Body of pancreas (tissue), 4 donors: ENCODE measurements at places on chromosomes 16 and 17.

GRCh38 chr16:80652441-80652840 lies 111.6 kb downstream of the DYNLRB2 start:
- H3K36me3 ChIP-seq = no peaks in the 10 kb centered on the region
- no peak overlapping the region for H3K4me3 ChIP-seq
- no peak for DNase-seq
- H3K27ac ChIP-seq = no peak overlapping the region

DNA sequence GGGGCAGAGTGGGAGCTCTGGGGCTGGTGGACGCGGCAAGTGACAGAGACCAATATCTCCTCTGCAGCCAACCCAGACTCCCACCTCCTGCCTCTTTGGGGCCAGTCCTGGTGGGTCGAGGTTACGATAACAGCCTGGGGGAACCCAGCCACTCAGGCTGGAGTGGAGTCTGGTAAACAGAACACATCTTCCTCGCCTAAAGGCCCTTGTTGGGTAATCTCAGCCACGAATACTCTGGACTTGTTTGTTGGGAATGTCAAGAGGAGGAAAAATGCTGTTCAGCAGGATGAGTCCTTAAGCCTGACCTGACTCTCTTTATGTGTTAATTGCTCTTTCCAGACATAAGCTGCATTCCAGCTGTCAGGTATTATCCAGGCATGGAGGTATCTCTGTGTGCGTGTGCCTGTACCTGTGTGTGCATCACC lies 8.0 kb upstream of the SPNS2 start:
- no peak for DNase-seq
- no peak overlapping the region for H3K27ac ChIP-seq
- H3K4me1 ChIP-seq = no peaks in the 10 kb centered on the region

GRCh38 chr16:50902457-50902856 lies 160.6 kb downstream of the CYLD start:
- H3K27me3 ChIP-seq = no peaks in the 10 kb centered on the region
- H3K4me3 ChIP-seq = no peak overlapping the region
- DNase-seq = no peak
- no peak overlapping the region for H3K27ac ChIP-seq
- H3K36me3 ChIP-seq = no peaks in the 10 kb centered on the region

GRCh38 chr16:52773026-52773425 lies 226.1 kb upstream of the TOX3 start:
- no peaks in the 10 kb centered on the region for H3K27me3 ChIP-seq
- no peak overlapping the region for H3K27ac ChIP-seq
- no peak for DNase-seq
- no peaks in the 10 kb centered on the region for H3K4me1 ChIP-seq
